Uterine smooth muscle cell (primary cell): ENCODE measurements at places on chromosomes 12 and 14. TPM values are rescaled to one million over a fixed set of nuclear protein-coding genes. Genes with fewer than 3 reads are reported as not detected.

The CSRP2 gene
- total RNA-seq, result 20.3 and 42.2 TPM in 2 replicates

The LRFN5 gene
- total RNA-seq, result 25.5 and 42.6 TPM in 2 replicates

The PARPBP gene
- 10.1 and 28.1 TPM in 2 replicates for total RNA-seq

The SLC8B1 gene
- total RNA-seq, result 15.2 and 20.4 TPM in 2 replicates

The SYCP3 gene
- total RNA-seq, result under 0.01 and 0.11 TPM in 2 replicates

The EGLN3 gene
- total RNA-seq, result 0.33 and 0.37 TPM in 2 replicates

The PNMA1 gene
- total RNA-seq, result 22.7 and 25.9 TPM in 2 replicates

The ITGB7 gene
- 0.12 and 0.77 TPM in 2 replicates for total RNA-seq

The TMEM229B gene
- 0.33 and 0.62 TPM in 2 replicates for total RNA-seq

The SERPINA12 gene
- not detected in 2 replicates for total RNA-seq
